ENCODE measurements at places on chromosomes 7 and 10.
A peak's percentile ranks its signal among the peaks of the same experiment; 100 is the strongest.

GRCh38 chr7:92460109-92460508 lies 12.8 kb downstream of the GATAD1 start:
- no peak for DNase-seq

- DNase-seq = no peak
These were observed 77.9 kb downstream of the ARHGAP21 start for GRCh38 chr10:24645784-24646183.

DNA sequence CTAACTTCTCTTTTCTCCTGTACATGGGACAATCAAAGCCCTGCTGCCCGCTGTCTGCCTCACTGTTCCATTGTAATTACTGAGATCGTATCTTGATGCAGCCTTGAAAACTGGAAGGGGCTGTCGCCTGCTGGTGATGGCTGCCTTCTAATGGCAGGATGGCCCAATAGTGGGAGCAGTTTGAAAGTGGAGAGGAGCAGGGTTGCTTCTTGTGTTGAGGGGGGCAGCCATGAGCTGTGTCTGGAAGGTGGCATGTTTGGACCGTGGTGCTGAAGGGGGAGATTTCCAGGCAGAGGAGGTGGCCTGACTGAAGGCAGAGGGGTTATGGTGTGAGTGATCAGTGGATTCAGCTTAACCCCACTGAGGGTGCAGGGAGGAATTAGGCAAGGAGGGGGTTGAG lies 8.1 kb downstream of the WDFY4 start:
- DNase-seq = no peak

- DNase-seq = no peak
These were observed 31.5 kb downstream of the KCNH2 start for GRCh38 chr7:150946421-150947240.

DNA sequence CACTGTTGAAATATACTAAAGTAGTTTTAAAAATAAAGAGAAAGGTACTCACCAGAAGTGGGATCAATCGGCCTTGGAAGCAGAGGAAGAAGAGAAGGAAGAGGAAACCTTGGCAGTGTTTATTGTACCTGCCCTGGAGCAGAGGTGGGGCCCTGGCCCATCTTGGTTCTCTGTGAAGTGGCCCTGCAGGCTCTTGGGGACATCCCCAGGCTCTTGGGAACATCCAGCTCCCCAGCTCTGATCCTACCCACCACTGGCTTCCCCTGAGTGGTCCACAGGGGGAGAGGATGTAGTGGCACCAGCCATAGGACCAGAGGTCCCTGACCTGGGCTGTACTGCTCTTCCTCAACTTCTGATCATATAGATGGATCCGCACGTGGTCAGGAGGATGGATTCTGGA lies 22.3 kb upstream of the RET start:
- DNase-seq = no peak

DNA sequence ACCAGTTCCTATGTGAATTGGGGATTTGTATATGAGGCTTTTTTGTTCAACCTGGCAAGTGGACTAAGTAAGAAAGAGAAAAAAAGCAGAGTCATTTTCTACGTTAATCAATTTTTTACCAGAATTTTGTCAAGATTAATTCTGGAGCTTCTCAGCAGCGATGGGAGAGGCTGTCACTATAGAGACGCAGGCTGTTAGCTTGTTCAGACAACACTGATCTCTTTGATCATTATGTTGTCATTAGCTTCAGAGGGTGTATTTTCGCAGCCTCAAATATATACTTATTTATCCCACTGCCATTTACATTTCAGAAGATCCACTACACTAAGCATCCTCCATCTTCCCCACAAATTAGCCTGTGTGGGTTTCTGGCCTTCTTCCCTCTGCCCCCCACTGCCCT lies 196.7 kb upstream of the PFKP start:
- no peak for DNase-seq

DNA sequence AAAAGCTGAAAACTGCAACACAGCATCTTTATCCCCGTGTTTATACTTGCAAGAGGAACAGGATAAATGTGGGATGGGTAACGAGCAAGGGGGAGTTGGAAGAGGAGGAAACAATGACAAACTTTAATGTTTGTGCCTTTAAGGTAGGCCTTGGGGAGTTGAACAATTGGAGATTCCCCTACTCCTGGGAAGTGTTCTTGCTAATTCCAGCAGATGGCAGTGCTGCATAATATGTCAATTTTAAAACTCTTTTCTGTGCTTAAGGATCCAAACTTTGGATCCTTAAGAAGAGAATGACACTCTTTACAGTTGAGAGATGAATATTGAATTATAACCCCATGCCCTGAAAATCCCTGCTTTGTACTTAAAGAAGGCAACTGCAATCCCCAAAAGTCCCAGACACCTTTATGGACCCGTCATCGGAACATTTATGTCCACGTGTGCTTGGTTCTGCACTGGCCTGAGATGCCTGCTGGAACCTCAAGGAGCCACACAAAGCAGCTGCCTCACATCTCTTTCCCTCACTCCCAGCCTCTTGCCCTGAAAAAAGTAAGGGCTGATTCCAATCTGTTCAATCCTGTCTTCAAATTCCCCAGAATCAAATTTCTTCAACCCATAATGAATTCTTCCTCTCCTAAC lies 12.0 kb downstream of the IFIT5 start:
- peak; percentile 64 for DNase-seq

- DNase-seq = no peak
These were observed 104.7 kb downstream of the CPXM2 start for GRCh38 chr10:123786896-123787295.

DNA sequence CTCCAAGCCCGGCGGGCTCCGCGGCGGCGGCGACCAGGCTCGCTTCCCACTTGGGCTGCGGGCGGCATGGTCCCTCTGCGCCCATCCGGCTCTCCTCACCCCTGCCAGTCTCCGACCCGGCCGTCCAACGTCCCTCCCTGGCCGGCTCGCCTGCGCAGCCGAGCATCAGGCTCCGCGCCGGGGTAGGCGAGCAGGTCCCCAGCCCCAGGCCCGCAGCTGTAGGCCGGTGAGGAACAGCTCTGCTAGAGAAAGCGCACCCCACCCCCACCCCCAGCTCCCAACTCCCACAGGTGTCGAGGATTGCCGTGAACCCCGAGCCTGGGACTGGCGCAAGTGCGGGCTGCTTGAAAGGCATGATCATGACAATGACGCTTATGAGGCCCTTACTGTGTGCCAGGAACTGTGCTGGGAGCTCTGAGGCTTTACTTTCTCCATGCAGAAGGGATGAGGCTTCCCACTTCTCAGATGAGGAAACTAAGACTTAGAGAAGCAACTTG lies 20.8 kb upstream of the PAX2 start:
- DNase-seq = no peak

DNA sequence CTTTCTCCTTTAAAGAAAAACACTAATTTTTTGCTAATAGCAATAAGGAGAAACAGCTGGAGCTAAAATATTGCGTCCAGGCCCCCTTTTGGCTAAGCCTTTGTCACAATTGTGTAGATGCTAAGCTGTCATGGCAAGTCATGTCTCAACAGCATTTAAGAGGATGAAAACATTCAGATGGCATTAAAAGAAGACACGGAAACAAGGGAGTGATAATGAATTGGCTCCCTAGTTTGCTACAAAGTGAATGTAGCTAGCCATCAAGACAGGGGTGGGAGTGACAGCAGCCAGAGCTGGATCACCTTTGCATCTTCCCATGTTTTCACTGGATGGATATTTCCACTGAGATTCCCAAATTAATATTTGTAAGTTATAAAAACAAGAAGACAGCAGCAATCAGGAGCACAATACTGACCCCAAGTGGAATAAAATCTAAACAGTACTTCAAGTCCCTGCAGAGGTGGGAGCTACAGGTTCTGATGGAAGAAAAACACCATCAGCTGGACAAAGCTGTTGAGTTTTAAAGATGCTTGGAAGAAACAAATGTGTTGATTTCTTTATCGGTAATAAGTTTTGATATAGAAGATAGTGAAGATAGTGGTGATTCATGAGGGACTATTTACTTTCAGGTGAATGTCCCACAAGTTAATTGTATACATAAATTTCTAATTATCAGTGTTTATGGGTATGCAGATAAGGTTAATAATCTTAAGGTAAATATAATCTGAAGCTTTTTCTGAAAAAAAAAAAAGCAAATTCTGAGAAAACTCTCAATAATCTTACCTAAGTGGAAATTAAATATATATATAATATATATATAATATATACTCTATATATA lies 129.4 kb downstream of the SLC16A9 start:
- peak; percentile 18 for DNase-seq

DNA sequence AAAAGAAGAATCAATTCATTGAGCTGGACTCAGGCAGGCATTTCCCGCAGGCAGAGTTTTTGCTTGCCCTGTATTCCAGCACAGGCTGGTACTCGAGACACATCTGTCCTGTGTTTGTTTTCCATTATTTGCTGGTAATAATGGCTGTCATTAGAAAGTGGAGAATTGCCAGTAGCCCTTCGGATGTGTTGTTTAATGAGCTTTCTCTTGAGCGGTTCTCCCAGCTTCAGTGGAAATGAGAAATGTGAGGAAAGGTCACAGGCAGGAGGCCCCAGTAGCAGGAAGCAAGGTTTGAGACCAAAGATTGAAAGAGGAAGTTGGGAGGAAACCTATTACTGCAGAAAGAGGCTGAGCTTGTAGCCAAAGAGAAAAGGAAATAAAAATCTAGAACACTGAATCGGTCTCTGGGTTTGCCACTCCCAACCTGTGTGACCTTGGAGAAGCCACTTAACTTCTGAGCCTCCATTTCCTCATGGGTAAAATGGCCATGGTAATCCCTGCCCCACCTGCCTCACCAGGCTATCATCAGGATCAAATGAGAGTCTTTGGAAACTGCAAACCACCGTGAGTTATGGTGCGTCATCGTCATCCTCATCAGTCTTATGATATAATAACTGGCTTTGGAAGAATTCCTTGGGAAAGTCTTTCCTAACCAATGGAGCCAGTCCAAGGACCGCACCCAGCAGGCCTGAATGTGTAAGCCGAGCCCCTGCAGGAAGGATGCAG lies 67.7 kb downstream of the TACR2 start:
- DNase-seq = peak; percentile 73

DNA sequence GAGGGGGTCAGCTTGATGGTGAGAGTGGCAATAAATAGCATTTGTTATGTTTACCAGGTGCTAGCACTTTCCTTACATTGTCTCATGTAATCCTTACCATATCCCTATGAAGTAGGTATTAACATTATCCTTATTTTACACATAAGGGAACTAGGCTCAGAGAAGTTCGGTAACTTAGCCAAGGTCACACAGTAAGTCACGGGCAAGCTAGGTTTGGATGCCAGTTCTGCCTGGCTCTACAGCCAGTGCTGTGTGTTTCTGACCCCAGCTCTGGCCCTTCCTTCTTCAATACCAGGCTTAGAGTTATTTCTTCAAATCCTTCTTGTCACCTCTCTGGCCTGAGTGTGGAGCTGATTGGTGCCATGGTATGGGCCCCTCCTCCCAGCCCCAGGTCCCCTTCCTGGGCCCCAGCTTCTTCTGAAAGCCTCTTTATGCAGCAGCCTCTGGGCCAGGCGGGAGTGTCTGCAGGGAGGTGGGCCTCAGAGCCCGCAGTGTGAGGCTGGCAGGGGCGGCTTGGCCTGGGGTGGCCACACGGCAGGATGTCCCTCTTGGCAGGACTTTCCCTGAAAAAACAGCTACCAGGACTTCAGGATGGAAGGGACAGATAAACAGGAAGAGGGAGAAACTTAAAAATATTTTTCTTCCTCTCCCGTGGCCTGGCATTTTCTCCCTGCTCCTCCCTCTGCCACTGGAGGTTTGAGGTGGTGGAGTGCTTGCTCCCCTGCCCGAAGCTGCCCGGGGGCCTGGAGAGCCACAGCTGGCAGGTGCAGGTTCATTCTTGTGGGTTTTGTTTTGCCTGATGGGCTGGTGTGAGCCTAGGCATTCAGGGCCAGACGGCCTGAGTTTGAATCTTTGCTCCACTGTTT lies 20.6 kb downstream of the PALD1 start:
- DNase-seq = peak; percentile 44

- DNase-seq = peak; percentile 36
These were observed 179.1 kb downstream of the RPS24 start for GRCh38 chr10:78212786-78213175.

DNA sequence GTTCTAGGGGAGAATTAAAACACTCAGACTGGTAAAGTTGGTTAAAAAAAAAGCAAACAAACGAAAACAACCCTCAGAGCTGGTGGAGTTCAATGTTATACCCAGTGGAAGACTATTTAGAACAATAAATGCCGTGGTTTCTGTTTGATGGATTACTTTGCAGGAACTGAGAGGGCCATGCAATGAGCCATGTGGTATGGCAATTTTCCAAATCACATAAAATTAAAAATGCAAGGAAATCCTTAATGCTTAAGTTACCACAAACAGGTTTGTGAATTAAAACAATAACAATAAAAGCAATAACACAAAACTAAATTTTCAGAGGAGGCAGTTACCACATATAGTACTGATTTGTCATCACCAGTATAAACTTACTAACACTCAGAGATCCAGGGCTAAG lies 96.9 kb downstream of the RTKN2 start:
- DNase-seq = no peak

- DNase-seq = no peak
These were observed 56.5 kb upstream of the PFKFB3 start for GRCh38 chr10:6146013-6146785.

DNA sequence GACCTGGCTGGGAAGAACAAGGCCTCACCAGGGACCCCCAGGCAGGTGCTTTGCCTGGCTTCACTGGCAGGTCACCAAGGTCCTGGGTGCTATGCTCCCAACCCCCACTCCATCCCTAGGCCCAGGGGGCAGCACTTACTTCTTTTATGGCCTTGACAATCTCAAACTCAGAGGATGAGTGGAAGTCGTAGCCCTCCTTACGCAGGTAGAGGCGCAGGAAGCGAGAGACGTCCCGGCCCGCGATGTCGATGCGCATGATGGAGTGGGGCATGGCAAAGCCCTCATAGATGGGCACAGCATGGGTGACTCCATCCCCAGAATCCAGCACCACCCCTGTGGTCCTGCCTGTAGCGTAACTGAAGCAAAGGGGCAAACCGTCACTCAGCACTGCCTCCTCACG lies 18.5 kb downstream of the ACTR1A start:
- DNase-seq = no peak
